Activated CD8-positive, alpha-beta T cell treated with anti-CD3 and anti-CD28 coated beads for 36 hours (primary cell): ENCODE measurements at places on chromosomes 3 and 15. TPM values are rescaled to one million over a fixed set of nuclear protein-coding genes. Genes with fewer than 3 reads are reported as not detected.

- DNase-seq = no peak
These were observed 237.3 kb upstream of the ZBTB20 start for GRCh38 chr3:115384381-115384780.

DNA sequence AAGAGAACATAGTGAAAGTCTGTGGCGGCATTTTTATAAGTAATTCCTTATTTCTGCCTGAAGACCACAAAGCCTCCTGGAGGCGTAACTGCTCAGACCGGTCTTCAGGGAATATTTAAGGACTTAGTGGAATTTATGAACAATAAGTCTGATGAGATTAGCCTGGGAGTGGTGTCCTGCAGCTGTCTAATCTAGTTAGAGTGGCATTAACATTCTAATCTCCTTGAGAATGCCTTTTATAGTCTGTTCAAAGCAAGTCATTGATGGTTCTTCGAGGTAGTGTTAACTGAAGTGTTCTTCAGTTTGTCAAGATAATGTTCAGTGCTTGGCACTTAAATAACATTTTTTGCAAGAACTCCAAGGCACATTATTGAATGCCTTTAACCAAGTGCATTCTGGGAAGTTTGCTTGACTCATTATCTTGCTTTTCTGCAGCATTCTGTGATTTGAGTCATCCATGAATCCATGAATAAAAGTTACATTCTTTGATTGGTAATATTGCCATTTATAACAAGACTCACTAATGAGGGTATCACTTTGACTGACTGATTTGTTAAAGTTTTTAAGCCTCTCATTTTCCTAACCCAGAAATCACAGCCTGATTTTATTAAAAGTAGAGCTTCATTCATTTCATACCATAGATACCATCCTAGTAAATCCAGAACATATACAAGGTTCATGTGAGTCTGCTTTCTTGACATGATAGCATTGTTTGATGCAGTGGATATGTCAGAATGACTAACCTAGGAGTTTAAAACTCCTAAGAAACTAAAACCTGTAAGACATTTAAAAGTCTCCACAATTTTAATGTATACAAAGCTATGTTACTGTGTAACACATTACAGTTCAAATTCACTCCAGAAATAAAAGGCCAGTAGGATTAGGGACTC lies 12.5 kb downstream of the RBM5 start:
- no peak for DNase-seq

- peak; percentile 15 for DNase-seq
These were observed 3.8 kb upstream of the KATNBL1 start for GRCh38 chr15:34213690-34214089.

DNA sequence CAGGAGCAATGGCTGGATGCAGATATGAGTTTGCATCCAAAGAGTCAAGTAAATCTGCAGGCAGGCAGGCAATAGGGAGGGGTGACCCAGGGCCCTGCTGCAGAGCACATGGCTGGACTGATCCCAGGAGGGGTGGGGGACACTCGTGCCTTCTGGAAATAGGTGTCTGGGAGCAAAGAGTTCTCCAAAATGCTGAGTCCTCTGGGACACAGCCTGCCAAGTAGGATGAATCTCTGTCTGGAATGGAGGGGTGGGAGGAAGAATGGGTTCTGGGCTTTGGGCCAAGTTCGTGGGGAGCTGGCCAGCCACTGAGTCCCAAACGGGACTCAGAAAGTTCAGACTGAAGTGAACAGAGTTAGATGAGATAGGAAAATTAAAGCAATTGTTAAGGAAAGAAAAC lies 214.5 kb downstream of the MTHFS start:
- no peak for DNase-seq

- DNase-seq = no peak
These were observed 18.1 kb upstream of the SMCO1 start for GRCh38 chr3:196533260-196533681.

The CSPG5 gene
- 0.58 TPM for total RNA-seq
